ENCODE measurements at places on chromosomes 4 and X.
A peak's percentile ranks its signal among the peaks of the same experiment; 100 is the strongest.

DNA sequence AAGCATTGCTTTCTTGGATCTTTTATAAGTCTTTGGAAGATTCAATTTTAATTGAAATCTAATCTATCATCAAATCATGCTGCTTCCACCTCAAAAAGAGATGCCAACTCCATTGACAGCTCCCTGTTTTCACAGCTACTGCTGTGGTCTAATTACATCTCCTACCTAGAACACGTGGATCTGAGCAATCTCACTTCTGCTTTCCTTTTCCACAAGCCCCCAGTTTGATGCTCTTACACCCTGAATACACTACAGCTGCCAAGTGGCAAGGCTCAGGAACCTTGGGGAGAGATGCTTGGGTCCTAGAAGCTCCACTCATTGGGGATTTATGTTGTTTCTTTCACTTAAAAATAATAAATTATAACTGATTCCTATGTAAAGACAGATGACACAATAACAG lies 172.0 kb downstream of the CFAP299 start:
- DNase-seq: no peak

GRCh38 chrX:19840899-19841648 lies 46.3 kb downstream of the SH3KBP1 start:
- DNase-seq: no peak

DNA sequence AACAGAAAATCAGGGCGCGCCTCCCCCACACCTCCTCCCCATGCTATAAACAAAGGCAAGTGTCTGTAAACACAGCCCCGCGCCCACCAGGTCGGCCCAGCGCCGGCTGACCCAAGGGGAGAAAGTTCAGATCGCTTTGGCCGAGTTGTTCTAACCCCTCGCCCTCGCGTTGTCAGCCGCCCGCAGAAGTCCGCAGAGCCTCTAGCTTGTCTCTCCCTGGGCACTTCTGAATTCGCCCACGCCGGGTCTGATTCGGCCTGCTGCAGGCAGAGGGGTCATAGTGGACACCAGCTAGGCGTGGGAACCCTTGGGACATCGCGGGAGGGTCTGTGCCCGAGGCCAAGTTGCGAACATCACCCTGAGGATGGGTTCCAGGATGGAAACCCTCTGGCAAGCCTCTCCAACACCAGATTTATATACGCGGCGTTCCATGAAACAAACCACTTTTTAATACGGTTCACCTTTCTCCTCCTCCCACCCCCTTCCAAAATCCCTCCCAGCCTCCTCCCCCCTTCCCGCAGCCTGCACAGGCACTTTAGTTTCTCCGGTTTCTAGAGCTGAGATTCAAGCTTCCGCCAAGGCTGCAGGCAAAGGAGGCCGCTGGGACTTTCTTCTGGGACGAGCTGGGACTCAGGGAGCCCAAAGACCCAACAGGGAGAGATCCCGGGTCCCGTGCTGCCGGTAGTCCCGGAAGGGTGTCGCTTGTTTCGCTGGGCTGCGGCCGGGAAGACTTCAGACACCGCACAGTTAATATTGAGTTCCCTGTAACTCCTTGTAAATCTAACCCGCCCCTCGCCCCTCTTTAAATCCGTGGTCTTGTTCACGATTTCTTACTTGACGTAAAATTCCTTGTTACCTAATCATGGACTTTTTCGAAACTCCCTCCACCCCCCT lies 4.7 kb downstream of the HAND2 start:
- no peak for DNase-seq

GRCh38 chrX:111005166-111005565 lies 90.8 kb upstream of the PAK3 start:
- no peak for DNase-seq

DNA sequence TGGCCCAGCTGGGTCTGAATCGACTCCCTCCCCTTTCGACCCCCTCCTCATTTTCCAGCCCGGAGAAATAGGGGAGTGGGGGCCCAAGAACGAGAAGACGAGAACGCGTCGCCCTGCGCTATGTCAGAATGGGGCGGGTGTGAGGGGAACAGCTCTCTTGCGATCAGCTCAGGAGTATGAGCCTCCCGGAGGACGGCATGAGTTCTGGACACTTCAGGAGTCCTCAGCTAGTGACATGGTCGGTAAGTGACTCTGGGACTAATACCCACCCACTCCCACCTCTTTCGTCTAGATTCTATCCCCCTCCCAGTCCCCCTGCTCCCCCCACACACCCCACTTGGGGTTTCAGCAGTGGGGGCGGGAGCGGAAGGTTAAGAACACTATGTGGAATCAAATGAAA lies 944 bp downstream of the KLF8 start:
- no peak for DNase-seq

DNA sequence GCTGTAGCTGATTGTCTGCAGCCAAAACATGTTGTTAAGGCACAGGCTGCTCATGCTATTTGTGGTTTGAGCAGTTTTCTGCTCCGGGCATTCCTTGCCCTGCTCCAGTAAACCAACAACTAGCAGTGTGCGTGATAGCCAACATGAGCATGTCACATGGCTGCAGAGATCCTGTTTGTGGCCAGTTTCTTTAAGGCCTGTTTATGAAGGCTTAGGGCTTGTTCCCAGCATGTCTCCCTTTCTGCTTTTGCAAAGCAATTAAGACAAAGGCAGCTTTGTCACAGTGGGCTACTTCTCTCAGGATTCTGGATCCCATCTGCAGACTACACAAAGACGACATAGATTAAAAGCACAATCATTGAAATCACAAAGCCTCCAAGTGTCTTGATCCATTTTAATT lies 160.5 kb downstream of the ZNF518B start:
- DNase-seq: no peak

GRCh38 chrX:119654112-119654531 lies 38.8 kb downstream of the SEPTIN6 start:
- peak; percentile 29 for DNase-seq

- no peak for DNase-seq
These were observed 55.9 kb downstream of the EIF4E start for GRCh38 chr4:98873059-98873458.

GRCh38 chr4:147207911-147208310 lies 262.2 kb upstream of the TTC29 start:
- DNase-seq: no peak

GRCh38 chrX:22060415-22061280 lies 28.5 kb downstream of the PHEX start:
- DNase-seq: no peak

GRCh38 chr4:1019729-1020470 lies 8.5 kb downstream of the FGFRL1 start:
- no peak for DNase-seq

DNA sequence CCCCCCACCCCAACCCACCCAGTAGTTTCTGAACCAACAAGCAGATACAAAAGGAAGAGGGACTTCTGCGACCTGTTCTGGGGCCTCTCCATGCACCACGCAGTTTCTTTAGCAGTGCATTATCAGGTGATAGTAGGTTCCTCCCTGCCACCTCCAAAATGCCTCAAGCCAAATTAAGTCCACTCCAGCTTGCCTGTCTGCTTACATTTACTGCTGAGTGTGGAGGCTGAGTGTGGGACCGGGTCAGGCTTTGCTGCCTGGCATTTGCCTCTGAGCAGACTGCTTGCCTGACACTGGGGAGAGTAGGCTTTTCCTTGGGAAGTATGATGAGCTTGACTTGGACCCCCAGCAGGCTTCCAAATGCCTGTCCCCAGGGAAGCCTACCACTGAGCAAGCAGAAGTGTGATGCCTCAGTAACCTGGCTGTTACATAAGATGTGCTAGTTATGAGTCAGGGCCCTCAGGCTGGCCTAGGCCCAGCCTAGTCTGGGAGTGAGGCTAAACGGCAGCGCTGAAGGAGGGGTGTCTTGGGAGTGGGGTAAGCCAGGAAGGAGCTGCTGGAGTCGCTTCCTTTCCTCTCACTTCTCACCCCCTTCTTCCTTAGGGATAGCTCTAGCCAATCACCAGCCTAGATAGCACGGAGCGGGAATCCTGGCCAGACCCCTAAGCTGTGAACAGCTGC lies 9.0 kb downstream of the TSC22D3 start:
- no peak for DNase-seq

DNA sequence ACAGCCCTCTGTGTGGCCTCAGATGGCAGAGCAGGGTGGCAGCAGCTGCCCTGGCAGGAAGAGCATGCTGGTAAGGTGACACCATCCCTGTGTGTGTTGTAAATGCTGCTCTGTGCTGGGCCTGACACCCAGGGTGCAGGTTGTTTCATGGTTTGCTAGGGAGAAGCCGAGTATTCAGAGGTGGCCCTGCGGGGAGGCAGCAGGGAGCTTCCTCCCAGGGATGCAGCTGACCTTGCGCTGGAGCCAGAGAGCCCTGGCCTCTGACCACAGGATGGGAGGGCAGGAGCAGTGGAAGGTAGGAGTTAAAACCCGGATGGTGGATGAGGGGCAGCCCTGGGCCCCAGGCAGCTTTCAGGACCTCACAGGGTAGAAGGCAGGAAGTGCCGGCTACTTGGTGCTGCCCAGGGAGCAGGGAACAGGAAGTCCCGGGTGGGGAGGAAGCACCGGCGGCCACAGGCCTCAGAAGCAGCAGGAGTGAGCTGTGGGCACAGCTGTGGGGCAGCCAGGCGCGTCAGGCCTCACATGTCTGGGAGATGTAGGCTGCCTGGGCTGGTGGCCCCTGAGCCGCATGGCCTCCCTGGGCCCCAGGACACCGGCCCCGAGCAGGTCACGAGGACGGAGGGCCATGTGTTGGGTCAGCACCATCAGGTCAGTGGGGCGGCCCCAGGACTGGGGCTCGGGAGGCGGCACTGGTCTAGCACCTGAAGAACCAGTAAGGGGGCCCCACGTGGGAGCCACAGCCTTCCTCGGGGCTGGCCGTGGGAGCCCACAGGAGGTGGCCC lies 19.1 kb downstream of the SH3BP2 start:
- DNase-seq: peak; percentile 38

DNA sequence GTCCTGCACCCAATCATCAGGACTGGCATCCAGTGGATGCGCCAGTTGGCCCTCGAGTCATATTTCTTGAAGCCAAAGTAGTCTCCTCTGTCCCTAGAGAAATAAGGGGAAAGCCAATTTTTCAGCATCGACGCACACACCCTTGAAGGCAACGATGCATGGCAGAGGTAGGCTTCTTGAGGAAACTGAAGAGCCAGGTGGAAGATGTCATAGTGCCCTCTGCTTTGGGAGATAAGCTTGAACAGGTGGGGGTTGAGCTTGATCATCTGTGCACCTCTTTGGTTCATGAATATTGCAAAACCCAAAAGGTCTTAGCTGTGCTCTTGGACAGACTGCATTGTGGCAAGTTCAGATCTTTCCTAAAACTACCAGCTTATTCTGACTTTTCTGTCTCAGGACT lies 34.6 kb upstream of the WDR1 start:
- no peak for DNase-seq

DNA sequence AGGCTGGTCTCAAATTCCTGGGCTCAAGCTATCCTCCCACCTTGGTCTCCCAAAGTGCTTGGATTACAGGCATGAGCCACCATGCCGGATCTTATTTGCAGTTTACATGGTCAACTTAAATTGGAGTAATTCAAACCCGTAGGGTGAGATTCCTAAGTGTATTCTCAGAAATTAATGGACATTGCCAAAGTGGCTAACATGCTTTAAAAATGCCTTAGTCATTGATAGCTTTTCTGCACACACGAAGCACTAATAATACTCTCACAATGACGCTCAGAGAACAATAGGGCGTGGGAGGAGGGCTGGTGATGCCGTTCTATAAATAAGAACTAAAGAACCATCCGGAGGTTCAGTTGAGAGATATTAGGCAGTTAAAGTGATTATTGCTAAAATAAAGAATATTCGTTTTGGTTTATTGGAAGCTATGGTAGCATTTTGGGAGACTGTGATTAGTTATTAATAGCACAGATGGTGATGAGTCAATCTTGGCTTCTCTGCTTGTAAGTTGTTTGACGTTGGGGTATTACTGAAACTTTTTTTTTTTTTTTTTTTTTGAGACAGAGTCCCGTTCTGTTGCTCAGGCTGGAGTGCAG lies 79.1 kb downstream of the TRAPPC11 start:
- DNase-seq: no peak

DNA sequence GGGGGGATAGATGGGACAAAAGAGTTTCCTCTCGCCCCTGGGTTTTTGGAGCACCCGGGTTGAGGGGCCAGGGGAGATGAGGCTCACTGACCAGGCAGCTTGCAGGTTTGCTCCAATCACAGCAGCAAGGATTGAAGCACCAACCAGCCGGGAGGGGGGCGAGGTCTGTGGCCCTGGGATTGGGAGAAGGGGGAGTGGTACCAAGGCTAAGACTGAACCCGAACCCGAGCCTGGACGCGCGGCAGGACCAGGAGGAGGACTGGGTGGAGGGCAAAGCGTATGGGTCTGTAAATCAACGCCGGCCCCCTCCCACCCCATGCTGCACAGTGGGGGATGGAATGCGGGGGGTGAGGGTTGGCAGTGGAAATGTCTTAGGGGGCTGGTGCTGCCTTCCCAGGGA lies 3.5 kb downstream of the SOX3 start:
- no peak for DNase-seq

GRCh38 chr4:95909211-95909610 lies 69.3 kb downstream of the PDHA2 start:
- no peak for DNase-seq

DNA sequence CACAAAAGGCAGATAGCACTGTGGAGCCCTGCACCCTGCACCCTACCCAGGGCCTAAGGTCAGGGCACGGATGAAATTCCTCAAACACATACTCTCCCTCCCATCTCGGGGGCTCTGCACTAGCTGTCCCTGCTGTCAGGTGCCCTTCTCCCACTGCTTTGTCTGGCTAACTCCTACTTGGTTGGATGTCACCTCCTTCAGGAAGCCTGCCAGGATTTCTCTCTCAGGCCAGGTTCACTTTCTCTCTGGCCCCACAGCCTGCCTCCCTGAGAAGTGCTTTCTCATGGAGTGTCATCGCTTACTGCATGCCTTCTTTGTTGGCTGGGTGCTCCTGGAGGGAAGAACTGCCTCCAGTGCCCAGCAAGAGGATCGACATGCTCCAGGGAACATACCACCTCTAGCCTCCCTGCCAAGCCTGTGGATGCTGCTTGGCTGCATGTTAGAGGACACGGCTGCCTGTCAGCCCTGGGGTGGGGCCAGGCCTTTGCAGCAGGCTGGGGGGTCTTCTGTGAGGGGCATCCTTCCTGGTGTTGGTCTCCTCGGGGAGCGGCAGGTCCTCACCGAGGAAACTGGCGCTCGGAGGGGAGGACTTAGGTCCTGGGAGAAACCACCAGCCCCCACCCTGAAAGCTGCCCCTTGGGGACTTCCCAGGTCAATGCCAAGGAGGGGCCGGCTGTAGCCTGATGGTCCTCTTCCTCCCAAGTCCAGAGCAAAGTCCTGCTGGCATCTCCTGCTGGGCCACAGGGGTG lies 15.0 kb downstream of the ABLIM2 start:
- DNase-seq: no peak

GRCh38 chr4:114312338-114312737 lies 286.3 kb upstream of the UGT8 start:
- DNase-seq: no peak

DNA sequence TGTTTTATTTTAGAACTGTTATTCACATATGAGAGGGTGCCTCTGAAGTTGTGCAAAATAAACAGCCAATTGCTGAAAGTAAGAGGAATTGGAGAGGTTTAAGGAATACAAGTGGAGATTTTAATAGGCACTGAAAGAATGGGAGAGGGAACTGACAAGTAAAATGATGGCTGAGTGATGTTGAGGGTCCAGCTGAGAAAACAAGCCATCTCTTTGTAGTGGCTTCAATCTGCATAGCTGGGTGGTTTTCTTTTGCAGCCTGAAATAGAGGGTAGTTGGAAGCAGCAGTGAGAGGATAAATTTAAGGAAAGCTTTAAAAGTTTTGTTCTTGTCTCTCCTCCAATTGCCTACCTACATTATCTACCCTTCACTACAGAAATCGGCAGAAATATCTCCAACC lies 106.7 kb upstream of the DGKK start:
- no peak for DNase-seq

Data from activated CD4-positive, alpha-beta T cell treated with anti-CD3 and anti-CD28 coated beads for 4 hours (primary cell).